MG63 (cell line): ENCODE measurements at places on chromosomes 5 and 9. TPM values are rescaled to one million over a fixed set of nuclear protein-coding genes. Genes with fewer than 3 reads are reported as not detected.

Gene LECT2
- total RNA-seq: not detected in 2 replicates

Gene ANKRD31
- not detected in 2 replicates for total RNA-seq

Gene DAB2IP
- total RNA-seq: 6.8 and 7.3 TPM in 2 replicates

Gene DCTN3
- total RNA-seq: 91.0 and 107 TPM in 2 replicates

Gene DBH
- total RNA-seq: not detected in 2 replicates

Gene PAEP
- not detected in 2 replicates for total RNA-seq

Gene UQCRQ
- total RNA-seq: 388 and 1,689 TPM in 2 replicates

Gene HSPB3
- total RNA-seq: 2.3 and 6.5 TPM in 2 replicates

Gene GFI1B
- total RNA-seq: not detected in 2 replicates

Gene COL15A1
- 0.62 and 1.2 TPM in 2 replicates for total RNA-seq

Gene MYOZ3
- 0.03 TPM in 1 of 2 replicates, not detected in the other for total RNA-seq

Gene EPB41L4A
- 0.53 and 3.7 TPM in 2 replicates for total RNA-seq

Gene ROR2
- 0.20 TPM in 1 of 2 replicates, not detected in the other for total RNA-seq

Gene GMCL2
- not detected in 2 replicates for total RNA-seq

Gene HSD17B3
- total RNA-seq: 0.36 TPM in 1 of 2 replicates, not detected in the other
